ENCODE measurements at places on chromosomes 1 and 21.

DNA sequence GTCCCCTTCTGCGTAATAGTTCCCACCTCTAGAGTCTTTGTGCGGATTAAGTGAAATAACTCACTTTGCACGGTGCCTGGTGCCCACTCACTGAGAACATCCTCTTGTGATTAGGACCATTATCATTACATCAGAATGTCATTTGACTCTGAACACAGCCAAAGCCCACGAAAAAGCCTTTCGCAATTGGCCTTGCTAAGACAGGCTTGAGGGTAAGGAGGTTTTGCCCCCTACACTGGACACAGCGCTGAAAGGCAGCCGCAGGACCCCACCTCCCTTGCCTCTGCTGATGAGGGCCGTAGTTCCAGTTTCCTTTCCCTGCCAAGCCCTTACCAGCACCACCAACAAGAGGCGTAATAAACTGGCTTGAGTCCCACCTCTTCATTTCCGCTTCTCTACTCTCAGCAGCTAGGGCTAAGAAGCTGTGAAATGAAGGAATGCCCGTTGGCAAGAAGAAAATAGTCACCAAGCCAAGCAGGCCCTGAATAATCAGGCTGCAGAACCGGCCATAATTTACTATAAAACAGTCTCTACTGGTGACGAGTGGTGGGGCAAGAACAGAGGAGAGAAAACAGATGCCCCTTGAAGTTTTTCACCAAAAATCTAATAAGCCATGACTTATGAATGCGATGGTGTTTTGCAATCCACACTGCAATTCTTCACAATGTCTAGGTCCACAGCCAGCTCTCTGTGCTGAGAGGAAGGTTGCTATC, 53.1 kb downstream of the SH3GLB1 start:
- peak; percentile 97 for DNase-seq

GRCh38 chr1:173424782-173425407, 52.2 kb upstream of the PRDX6 start:
- no peak for DNase-seq

GRCh38 chr21:38766987-38767722, 38.6 kb upstream of the ETS2 start:
- no peak for DNase-seq

DNA sequence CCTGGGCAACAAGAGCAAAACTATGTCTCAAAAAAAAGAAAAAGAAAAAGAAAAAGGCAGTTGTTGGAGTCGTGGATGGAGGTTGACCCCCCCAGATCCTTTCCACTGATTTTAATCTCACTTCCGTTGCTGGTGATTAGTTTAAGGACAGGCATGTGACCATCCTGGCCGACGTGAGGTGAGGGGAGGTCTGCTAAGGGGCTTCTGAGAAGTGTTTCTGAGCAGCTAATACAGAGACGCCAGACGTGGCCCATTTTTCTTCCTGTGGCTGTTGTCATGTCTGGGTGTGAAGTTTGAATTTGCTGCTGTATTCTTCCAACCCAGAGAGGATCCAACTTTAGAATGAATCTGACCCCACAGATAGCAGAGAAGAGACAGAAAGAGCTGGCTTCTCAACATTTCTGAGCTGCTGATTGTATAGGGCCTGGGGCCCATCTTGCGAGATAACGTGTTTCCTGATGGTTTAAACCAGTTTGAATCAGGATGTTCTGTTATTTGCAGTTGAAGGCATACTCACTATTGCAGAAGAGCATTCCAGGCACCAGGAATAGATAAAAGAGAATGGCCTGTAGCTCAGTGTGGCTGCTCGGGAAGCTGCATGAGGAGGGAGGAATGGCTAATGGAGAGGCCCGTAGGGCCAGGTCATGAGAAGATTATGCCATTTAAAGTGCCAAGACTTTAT, 22.8 kb upstream of the SSBP3 start:
- peak; percentile 70 for DNase-seq

- DNase-seq = peak; percentile 78
These were observed 38.6 kb downstream of the GADD45A start for GRCh38 chr1:67723620-67724019.

DNA sequence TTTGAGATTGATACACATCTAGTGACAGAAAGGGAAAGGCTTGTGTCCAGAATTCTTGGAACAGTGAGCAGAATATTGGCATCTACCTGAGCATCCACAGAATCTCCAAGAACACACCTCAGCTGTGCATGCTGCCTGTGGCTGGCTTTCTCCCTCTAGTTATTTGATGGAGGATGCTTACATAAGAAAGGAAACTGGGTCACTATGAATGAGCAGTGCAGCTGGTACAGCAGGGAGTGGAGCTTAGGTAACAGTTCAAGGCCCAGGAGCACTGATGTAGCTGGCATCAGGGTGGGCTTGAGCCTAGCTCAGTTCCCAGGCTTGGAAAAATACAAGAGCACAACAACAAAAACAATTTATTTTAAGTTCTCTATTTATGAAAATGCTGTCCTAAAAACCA, 26.3 kb downstream of the RGS8 start:
- DNase-seq = no peak

DNA sequence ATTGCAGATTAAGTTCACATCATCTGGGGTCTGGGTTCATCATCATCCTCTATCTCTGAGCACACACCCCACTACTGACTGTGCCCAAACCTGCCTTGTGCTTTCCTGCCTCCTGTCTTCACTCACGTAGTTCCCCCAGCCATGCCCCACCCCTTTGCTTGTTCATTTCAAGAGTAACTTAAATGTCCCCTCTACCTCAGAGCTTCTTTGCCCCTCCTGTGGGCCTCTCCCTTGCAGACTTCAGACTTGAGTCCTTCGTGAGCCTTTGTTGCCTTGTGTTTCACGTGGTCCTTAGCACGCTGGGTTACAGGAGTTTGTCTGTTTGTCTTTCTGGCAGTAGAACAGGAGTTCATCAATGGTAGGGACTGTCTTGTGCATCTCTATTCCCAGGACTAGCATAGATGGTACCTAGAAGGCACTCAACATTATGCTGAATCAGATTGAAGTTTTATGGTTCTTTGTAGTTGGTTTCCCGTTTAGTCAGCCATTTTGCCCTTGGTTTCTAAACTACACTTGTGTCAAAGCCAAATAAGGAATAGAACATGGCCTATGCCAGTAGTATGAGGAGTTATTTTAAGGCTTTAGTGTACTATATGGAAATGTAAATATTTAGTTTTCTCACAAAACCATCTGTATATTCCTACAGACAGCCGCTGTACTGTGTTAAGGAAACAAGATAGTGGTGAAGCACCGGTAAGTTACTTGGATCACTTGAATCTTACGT, 86.2 kb downstream of the TTC3 start:
- peak; percentile 22 for DNase-seq

GRCh38 chr1:205438213-205439158, 16.6 kb upstream of the LEMD1 start:
- peak; percentile 74 for DNase-seq

DNA sequence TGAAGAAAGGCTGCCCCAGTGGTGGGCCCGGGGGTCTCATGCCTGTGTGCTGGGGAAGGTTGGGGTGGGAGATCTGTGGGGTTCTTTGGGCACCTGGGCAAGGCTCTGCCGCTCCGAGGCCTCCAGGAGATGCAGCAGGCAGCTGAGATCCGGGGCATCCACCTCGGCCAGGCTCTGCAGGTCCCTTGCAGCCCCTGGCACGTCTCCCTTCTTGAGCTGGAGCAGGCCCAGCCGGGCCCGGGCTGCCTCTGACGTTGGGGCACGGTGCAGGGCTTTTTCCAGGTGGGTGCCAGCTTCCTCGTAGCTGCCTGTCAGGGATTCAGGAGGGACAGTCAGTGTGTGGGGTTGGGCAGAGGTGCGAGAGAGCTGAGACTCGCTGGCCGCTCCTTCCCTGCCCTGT, 11.4 kb upstream of the MMEL1 start:
- no peak for DNase-seq

GRCh38 chr1:109290998-109291397, 8.1 kb upstream of the PSRC1 start:
- DNase-seq = no peak

GRCh38 chr1:2252423-2252822, 24.3 kb downstream of the SKI start:
- DNase-seq = no peak

GRCh38 chr1:41013024-41013423, 8.5 kb downstream of the SLFNL1 start:
- DNase-seq = no peak

DNA sequence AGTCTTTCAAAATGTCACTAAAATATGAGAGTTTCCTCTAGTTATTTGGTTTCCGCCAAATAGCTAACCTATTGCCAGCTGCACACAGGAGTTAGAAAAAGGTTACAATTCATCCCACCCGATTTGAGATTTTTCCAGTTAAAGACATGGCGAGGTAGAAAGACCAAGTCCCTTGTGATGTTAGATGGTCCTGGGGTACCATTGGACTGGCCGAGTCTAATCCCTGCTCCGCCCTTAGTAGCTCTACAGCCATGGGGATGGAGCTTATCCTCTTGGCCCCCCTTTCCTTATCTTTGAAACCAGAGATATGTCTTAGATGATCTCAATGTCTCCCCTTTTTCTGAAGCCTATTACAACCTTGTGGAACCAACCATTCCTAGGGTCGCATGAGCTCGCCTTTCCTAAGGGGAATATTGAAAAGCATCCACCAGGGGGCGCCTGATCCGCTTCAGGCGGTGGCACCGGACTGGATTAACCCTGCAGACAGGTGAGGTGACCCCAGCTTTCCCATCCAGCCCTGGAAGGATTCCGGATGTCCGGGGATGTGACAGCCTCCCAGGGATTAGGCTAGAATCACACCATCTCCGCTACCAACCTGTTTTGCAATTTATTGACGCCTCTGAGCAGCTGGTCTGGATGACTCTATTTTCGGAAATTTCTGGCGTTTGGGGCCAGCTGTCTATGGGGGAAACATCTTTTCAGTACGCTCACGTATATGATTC, 68.3 kb upstream of the SIM2 start:
- DNase-seq = peak; percentile 22

- no peak for DNase-seq
These were observed 5.4 kb upstream of the ALPL start for GRCh38 chr1:21503706-21504377.

GRCh38 chr1:59692591-59692990, 122.2 kb upstream of the HOOK1 start:
- peak; percentile 78 for DNase-seq

DNA sequence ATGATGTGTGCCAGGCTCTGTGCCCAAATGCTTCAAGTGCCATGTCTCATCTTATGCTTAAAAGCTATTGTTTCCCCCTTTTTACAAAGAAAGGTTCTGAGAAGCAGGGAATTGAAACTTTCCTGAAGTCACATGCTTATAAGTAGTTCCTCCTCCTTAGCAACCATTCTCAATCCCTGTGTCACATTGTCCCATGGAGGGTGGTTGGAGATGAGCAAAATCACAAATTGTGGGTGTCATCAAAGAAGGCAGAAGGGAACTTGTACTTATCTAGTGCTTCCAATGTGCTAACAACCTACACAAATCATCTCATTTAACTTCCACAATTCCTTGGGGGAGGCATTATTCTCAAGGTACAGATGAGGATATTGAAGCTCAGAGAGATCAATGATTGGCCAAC, 10.1 kb upstream of the ERICH3 start:
- DNase-seq = no peak

DNA sequence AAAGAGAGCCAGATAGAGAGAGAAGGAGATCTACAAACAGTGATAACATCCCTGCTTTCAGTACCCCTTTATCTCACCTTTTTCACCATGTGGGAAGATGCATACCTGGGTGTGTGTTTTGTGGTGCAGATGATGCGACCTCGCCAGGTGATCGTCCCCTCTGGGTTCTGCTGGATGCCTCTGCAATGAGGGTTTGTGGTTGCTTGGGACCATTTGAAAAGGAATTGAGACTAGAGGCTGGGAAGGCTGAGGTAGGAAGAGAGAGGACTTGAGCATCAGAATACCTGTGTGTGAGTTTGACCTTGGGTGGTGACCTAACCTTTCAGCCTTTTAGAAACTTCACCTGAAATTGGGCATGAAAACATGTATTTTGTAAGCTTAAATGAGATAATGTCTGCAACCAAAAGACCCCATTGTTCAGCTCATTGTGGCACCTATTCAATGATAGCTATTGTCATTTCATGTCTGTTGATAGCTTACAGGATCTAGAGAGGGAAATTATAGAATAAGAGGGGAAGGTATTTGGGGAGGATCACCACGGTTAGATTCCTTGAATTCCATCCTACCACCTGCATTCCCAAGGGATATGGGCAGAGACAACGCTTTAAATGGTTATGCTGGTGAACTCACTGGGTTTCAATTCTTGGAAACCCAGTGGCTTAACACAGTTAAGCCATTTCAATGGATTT, 125.7 kb downstream of the IGSF21 start:
- no peak for DNase-seq

GRCh38 chr1:99384021-99384420, 119.7 kb downstream of the PLPPR4 start:
- no peak for DNase-seq

DNA sequence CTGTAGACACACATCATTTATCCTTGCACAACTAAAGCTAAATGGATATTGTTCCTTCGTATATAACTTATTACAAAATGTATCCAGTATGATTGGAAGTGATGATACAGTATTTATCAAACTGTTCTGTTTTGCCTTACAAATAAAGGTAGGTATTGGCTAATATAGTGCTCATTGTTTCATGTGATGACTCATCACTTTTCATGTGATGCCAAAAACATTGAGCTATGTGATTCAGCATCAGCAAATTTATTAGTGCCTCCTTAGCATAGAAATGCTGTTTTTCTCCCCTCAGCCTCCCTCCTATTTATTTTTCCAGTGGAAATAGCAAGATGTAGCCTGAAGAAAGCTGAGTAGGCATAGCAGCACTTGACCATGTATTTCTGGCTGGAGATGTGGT, 228.6 kb upstream of the LYPLAL1 start:
- DNase-seq = peak; percentile 55

DNA sequence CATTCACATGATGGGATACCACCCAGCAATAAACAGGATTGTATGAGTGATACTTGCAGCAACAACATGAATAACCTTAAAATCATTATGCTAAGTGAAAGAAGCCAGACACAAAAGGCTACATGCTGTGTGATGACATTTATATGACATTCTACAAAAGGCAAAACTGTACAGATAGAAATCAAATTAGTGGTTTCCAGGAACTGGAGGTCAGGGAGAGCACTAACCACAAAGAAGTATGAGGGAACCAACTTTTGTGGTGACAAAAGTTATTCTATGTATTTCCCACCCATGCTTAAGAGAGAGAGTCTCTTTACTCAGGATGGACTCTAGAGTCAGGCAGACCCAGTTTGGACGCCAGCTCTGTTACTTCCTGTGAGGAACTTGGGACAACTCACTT, 364.5 kb upstream of the DAB1 start:
- no peak for DNase-seq

GRCh38 chr1:91345395-91346005, 59.1 kb downstream of the HFM1 start:
- DNase-seq = no peak

DNA sequence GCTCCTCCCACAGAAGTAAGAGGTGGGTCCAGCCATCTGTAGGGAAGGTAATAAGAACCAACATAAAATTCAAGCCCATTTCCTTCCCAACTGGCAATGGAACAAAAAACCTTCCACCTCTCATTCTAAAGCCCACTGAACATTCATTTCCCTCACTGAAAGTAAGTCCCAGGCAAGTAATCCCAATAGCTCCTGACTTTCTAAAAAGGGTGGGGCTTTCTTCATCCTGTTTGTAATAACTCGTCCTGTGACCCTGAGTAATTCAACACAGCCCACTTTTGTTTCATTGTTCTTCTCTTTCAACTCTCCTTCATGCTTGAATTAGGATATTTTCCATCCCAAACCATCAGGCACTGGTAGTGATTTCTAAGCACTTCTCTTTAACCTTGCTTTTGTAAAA, 74.9 kb downstream of the DAB1 start:
- no peak for DNase-seq
